ENCODE measurements at places on chromosomes 12 and 14.

DNA sequence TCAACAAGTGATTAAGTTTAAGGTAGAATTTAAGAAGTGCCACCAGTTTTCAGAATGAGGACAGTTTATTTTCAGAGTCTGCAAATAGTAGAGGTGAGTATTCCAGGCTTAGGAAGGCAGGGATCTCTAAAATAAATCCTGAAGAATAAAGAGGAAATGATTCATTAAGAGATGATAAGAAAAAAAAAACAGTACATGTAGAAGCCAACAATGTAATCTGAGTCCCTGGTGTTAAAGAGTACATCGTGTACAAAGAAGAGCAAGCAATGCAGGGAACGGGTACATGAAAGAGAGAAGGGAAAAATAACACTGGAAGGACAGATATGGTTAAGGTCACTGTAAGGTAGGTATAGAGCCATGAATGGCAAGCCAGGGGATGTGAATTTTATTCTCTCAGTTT lies 95.2 kb upstream of the FOXG1 start:
- no peak for DNase-seq

DNA sequence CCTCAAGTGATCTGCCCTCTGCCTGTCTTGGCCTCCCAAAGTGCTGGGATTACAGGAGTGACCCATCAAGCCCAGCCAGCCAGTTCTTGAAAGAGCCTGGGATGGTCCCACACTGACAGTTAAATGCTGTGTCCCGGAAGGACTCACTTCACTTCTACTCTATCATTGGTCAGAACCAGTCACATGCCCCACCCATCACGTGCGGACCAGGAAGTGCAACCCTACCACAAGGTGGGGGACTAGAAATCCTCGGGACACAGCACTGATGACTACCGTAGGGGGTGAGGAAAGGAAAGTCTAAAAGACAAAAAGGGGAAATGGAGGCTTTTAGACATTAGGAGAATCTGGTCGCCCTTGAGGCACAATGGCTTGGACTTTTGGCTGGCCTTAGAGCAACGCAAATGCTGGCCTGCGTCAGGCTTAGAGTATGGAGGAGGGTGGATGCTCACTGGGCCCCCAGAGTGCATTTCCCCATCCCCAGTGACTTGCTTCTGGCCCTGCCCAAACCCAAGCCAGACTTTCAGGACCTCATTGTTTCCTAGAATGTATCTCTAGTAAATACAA lies 207.7 kb downstream of the TTC8 start:
- no peak for DNase-seq

DNA sequence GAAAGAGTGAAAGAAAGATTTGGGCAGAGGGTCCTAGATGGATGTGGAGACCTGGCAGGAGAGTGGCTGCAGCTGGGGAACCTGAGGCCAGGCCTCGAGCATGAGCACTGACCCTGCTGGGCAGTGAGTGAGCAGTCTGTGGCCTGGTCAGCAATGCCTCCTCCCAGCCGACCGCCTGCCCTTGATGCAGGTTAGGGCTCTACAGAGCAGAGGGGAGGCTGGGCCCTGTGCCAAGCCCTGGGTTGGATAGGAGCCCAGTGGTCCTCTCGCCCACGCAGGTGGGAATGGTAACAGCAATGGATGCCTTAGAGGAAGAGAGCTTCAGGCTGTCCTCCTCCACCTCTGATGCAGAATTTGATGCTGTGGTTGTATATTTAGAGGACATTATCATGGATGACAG lies 59.8 kb downstream of the RAB35 start:
- no peak for DNase-seq

DNA sequence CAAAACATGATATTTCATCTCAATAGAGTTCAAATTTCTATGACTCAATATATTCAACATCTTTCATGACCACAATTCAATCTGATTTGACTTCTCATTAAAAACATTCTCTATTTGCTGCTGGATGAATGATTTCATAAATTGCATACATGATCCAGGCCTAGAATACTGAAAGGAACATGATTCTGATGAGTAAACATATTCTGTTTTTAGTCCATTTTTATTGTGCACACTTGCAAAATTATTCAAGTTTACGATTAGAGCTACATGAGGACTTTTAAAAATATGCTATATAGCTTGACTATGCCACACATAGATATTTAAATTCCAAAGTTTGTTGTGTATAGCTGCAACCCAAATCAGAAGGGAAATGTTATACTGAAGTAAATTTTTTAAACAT lies 273.8 kb upstream of the GRIP1 start:
- DNase-seq = no peak

GRCh38 chr14:54301359-54301758 lies 95.4 kb upstream of the CDKN3 start:
- DNase-seq = no peak

GRCh38 chr14:67820428-67820971 lies 921 bp downstream of the RAD51B start:
- DNase-seq = peak; percentile 22

DNA sequence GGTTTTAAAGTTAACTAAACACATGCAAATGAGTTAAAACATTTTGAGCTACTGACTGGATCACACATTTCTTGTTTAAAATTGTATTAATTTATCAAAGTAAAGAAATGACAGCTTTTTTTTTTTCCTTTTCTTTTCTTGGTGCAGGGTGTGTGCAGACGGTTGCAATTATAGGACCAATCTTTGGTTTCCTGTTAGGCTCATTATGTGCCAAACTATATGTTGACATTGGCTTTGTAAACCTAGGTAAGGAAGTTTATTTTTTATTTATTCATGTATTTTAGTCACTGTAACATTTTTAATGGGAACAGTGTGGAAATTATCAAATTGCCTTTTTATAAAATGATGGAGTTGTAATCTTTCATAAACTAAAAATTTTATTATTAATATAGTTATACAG lies 21.9 kb downstream of the SLCO1C1 start:
- DNase-seq = no peak

All from HuH-7.5 (cell line).